Stimulated activated CD8-positive, alpha-beta memory T cell treated with anti-CD3 and anti-CD28 coated beads, Interleukin-4, amount 100 ng/mL, for 1 hour (primary cell): ENCODE measurements at places on chromosomes 6 and 20.
A peak's percentile ranks its signal among the peaks of the same experiment; 100 is the strongest.

DNA sequence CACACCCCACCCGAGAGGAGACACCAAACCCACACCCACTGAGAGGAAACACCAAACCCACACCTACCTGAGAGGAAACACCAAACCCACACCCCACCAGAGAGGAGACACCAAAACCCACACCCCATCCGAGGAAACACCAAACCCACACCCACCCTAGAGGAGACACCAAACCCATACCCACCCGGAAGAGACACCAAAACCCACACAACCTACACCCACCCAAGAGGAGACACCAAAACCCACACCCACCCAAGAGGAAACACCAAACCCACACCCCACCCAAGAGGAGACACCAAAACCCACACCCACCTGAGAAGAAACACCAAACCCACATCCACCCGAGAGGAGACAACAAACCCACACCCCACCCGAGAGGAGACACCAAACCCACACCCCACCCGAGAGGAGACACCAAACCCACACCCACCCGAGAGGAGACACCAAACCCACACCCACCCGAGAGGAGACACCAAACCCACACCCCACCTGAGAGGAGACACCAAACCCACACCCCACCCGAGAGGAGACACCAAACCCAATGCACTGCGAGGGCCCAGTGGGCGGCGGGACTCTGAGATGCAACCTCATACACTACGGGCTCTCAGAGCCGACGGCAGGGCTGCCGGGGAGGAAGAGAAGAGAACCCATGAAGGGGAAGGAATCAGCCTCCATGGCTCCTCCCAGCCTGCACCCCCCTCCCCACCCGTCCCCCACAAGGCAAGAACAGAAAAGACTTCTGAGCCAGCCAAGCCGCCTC is 83.3 kb downstream of the TAF4 start:
- no peak for DNase-seq

DNA sequence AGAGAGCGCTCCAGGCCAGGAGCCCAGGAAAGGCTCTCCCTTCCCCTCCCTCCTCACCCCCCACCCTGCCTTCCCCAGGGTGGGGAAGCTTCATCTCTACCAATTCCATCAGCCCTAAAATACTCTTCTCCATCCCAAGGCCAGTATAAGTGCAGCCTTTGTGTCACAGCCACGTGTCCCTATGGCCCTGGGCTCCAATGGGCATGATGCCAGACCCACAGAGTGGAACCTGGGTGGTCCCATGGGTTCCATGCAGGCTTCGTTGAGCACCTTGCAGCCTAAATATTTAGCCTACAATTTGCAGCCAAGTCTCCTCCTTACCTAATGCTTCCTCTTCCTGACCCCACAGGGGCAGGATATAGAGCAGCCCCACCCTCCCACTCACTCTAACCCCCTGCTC is 976 bp upstream of the MATN4 start:
- no peak for DNase-seq

DNA sequence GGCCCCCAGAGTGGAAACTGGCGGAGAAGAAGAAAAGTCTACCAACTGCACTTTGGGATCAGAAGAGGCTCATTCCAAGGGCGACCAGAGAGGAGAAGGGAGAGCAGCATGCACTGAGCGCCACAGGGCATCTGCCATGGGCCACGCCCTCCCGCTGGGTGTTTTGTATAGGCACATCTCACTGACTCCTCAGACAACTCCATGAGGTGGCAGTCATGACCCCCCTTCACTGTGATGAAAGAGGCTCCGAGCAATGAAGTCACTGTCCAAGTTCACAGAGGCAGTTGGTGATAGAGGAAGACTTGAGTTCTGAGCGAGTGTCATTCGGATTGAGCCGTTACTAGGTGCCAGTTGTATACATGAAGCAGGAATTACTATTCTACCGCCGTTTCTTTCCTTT is 15.4 kb downstream of the BPIFB1 start:
- DNase-seq: no peak

- DNase-seq: no peak
Observed at GRCh38 chr6:70847106-70848084, 109.5 kb downstream of the B3GAT2 start.

DNA sequence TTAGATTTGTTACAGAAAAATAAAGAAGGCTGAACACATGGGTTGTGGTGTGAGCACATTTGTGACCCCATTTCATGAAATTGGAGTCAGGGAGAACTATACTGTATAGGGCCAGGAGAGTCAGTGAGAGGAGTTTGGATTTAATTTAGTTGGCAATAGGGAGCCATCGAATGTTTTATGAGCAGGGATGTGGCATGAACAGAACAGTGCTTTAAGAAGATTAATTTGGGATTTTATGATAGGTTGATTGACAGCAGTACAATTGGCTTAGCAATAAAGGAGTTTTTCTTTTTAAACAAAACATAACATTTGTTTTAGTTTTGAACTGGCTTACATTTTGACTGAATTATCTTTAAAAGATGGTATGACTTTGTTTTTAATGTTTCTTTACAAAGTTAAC is 105.6 kb upstream of the GLP1R start:
- no peak for DNase-seq

DNA sequence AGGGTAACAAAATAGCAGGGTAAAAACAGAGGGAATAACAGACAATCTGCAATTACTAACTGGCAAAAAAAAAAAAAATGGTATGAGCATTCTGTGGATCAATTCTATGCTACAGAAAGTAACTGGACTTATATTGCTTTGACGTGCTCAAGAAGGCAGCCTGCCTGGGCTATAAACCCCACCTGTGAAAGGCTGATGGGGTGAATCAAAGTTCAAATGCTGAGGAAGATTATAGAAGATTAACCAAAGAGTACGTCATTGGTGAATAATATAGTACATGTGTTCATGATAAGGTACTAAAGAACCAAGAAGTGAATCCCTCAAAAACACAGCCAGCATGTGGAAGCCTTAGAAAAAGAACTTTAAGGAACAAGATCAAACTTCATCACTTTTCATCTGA is 441.9 kb upstream of the PTCHD4 start:
- no peak for DNase-seq

GRCh38 chr6:152637296-152638047 is at the start of gene SYNE1:
TSS of gene SYNE1 (minus strand) at chr6:152637362. CDS start at chr6:152628331, 9,031 bp downstream.
- no peak for DNase-seq

DNA sequence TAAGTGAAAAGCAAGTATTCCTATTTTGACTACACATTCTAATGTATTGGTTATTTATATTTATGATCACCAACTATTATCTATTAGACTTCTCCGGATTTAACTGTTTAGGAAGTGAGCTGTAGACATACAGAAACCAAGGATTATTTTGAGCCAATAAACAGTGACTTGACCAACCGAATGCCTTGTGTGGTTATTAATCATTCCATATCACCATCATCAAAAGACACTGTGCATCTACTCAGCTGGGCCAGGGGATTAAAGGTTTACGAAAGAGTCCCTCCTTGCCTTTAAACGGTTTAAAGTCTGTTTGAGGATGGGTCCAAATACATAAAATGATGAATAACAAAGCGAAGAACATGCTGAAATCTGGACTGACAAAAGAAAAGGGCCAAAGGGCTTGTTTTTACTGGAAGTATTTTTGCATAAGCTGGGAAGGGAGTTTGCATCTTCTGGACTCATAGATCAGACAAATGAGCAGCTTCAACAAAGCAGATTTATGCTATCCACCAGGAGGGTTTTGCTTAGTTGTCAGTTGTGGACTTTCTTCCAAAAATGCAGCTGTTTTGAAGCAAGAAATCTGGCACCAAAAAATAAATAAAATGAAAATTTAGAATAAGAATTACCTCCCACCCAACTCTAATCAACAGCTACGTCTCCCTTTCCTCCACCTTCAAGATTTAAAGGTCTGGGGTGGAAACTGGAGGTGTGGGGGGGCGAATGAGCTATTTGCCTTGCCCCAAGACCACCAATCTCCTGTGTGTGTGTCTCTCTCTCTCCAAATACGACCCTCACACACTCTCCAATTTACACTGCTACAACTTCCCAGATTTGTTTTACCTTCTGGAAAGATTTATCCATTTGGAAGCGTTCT is 33.6 kb upstream of the ID4 start:
- no peak for DNase-seq

GRCh38 chr6:46606338-46606737 is 46.3 kb downstream of the CYP39A1 start:
- no peak for DNase-seq

DNA sequence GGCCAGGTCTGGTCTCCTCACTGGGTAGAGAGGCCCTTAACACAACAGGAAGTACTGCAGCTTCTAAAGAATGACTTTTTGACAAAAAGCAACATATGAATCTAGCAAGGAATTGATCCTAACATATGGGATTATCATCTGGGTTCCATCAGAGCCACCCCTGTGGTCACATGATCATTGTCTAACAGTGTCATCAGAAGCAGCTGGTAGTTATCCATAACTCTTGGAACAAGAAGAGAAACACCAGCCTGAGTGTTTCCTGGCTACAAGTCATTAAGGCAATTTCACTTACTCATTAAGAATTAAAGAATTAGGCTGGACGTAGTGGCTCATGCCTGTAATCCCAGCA is 219.3 kb upstream of the ARID1B start:
- DNase-seq: no peak

GRCh38 chr6:50720623-50721022 is 7.3 kb downstream of the TFAP2D start:
- DNase-seq: no peak

- DNase-seq: no peak
Observed at GRCh38 chr20:47205577-47206123, 150.8 kb downstream of the ZMYND8 start.

- DNase-seq: no peak
Observed at GRCh38 chr20:36010076-36010475, 41.7 kb downstream of the CNBD2 start.

DNA sequence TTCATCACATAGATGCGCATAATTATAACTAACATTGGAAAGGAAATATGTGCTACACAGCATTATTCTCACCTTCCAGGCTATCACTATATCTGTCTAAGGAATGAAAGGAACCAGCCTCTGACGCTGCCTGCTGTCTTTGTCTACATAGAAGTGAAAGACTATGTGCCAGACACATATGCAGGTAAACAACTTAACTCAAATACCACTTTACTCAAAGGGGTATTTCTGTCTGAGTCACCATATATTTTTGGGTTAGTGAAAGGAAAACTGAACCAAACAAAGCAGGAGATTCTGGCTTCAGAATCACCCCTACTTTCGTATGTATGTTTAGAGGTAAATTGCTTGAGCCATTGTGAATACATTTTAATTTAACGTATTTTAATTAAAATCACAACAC is 328.6 kb upstream of the PLCB4 start:
- DNase-seq: no peak

DNA sequence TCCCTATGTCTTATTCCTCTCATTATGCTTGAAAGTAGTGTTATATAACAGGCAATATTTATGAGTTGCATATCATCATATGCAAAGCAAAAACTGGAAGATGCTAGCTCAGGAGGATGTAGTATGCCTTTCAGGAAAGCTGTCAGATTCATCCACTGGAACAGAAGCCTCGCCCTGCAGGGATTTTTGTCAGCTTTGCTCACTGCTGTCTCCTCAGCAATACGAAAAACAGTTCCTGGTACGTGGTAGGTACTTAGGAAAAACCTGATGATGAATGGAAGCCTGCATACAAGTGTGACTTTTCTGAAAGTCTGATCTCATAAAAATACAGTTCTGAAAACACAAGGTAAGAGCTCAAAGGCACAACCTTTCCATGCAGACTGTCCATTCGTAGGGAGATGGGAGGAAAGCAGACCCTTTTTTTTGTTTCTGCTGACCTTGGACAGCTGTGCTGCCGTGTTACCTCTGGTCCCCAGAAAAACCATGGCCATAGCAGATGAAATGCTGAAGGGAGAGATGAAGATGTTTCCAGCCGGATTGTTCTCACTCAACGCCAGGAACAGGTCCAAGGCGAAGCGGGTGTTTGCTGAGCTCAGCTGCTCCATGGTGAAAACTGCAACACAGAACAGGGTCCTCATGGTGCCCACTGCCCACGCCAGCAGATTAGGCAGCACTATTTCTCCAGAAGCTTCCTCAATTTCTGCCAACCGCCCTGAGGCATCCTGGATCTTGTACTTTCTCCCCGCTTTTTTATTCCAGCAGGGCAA is 1.5 kb downstream of the SERPINB1 start:
- no peak for DNase-seq

- DNase-seq: peak; percentile 13
Observed at GRCh38 chr6:42402184-42402583, 49.5 kb downstream of the TRERF1 start.

DNA sequence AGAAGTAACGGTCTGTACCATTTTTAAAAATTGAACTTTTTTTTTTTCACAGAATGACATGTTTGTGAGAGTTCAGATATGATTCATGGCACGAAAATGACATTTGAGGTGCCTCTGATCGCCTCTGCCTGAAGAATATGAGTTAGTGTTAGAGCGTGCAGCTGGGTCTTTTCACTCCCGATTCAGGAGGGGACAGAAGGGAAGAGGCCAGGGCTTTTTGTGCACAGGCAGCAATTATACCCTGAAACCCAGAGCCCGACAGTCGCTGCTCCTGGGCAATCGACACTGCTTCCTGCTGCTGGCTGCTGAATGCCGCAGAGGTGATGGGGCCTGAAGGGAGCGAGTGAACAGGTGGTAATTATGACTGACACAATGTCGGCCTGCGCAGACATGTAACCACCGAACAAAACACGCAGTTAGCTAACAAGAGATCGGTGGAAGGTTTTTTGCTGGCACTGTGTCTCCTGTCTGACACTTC is 652.0 kb upstream of the NOX3 start:
- no peak for DNase-seq

DNA sequence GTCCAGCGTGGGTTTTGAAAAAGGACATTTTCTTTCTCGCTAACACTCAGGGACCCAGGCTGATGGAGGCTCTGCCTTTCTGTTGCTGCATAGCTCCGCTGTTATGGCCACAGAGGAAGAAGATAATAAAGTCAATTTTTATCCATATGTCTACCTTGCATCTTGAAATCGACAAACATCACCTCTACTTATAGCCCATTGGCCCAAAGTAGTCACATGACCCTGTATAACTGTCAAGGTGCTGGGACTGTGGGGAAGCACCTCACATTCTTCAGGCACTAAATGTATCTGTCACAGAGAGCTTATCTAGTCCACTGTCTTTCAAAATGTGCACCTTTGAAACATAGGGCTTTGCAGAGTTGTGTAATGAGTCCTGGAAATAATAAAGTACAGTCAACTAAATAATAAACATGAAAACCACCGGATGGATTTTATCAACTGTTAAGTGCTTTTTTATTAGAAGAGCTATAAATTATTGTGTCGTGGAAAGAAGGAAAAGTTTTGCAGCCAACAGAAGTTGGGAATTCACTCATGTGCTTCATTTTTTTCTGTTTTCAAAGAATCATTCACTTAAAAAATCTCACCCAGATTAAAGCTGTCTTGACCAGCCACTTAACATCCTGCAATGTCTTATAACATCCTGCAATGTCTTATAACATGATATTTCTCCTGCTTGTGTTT is 47.7 kb upstream of the RCAN2 start:
- DNase-seq: no peak

- no peak for DNase-seq
Observed at GRCh38 chr6:88263591-88263990, 97.4 kb upstream of the CNR1 start.

GRCh38 chr6:149895833-149896271 is 2.1 kb downstream of the RAET1E start:
- DNase-seq: no peak

- DNase-seq: no peak
Observed at GRCh38 chr6:51926125-51926524, 161.3 kb downstream of the PKHD1 start.
